ENCODE measurements at places on chromosomes 13 and 19. TPM values are rescaled to one million over a fixed set of nuclear protein-coding genes. Genes with fewer than 3 reads are reported as not detected.

The PLIN5 gene
- 0.27 TPM for polyA plus RNA-seq

The ITPKC gene
- polyA plus RNA-seq = 8.7 TPM

The FFAR3 gene
- 0.63 TPM for polyA plus RNA-seq

The TUBB4A gene
- polyA plus RNA-seq = 3.9 TPM

The ZNF112 gene
- 0.51 TPM for polyA plus RNA-seq

The IL17D gene
- polyA plus RNA-seq = not detected

The MRPS31 gene
- 20.5 TPM for polyA plus RNA-seq

The GSX1 gene
- polyA plus RNA-seq = not detected

The REXO1 gene
- polyA plus RNA-seq = 108 TPM

The LRRC63 gene
- polyA plus RNA-seq = 0.09 TPM

The TGFBR3L gene
- 0.22 TPM for polyA plus RNA-seq

The PROZ gene
- polyA plus RNA-seq = not detected

The CCDC169 gene
- 0.19 TPM for polyA plus RNA-seq

The PTPRS gene
- polyA plus RNA-seq = 6.5 TPM

The MIR17HG gene
- polyA plus RNA-seq = 3.6 TPM

The OVOL3 gene
- polyA plus RNA-seq = not detected

The STARD13 gene
- polyA plus RNA-seq = 0.03 TPM

The NANOS3 gene
- not detected for polyA plus RNA-seq

The GRIN2D gene
- not detected for polyA plus RNA-seq

The ARRDC5 gene
- 13.2 TPM for polyA plus RNA-seq

The PLK5 gene
- polyA plus RNA-seq = not detected
